NCI-H82 (cell line): ENCODE measurements at places on chromosomes 7 and 10.
A peak's percentile ranks its signal among the peaks of the same experiment; 100 is the strongest.

- no peak for DNase-seq
Measured at GRCh38 chr10:109174526-109174925, 748.8 kb downstream of the XPNPEP1 start.

GRCh38 chr10:1829712-1830111 lies 92.4 kb upstream of the ADARB2 start:
- DNase-seq: no peak

- DNase-seq: no peak
Measured at GRCh38 chr10:113011592-113012374, 61.7 kb downstream of the TCF7L2 start.

GRCh38 chr10:132452216-132452650 lies 55.2 kb downstream of the PWWP2B start:
- no peak for DNase-seq

DNA sequence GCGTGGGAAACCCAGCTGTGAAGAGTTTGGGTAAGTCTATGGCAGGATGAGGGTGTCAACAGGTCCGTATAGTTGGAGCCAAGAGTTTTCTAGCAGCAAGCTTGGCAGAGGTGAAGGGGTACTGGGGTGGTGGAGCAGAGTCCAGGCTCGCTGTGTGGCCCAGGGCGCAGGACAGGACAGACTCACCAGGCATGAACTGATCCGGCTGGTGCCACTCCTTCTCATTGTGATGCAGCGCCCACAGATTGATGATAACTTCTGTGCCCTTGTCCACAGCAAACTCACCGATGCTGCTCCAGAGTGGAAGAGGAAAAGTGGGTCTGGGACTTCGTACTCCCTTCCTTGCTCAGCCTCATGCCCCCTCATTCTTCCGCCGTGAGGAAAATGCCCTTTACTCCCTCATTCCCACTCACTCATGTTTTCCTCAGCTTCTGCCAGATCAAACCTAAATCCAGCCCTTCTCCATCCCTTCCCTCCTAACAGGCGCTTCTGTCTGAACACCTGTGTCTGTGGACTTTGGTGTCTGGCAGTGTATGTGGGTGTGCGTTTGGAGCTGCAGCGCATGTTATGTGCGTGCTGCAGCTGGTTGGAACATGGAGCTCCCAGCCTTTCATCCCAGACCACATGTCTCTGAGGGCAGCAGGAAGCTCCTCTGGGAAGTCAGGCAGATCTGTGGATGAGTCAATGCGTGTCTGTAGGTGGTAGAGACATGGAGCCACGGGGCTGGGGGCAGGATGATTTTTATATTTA lies 5.7 kb downstream of the CYP17A1 start:
- no peak for DNase-seq

GRCh38 chr7:151558575-151558974 lies 38.9 kb upstream of the RHEB start:
- DNase-seq: no peak

DNA sequence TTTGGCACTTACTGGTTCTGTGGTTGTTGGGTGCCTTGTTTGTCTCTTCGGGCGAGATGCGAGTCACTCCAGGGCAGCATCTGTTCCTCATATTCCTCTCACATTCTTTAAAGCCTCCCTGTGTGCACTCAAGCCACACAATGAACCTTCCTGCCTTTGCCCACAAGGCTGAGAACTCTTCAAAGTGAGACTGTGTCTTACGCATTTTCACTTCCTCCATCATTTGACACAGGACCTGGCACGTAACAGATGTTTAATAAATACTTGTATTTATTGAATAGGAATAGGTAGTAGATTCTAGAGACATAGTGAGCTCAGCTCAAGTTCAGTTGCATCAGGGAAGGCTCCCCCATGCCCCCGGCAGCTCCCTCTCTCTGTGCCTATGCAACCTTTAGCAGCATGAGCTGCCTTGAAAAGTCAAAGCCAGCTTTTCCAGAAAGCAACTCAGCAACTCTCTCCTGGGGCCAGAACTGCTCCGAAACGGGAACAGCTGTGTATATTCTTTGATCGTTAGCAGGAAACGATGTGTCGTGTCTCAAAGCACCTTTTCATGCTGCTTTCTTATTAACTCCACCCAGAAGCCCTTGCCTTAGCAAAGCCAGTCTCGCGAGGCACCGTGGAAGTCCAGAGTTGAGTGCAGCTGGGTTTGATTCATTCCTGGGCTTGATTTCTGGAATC lies 97.5 kb downstream of the PFKFB3 start:
- DNase-seq: no peak

- DNase-seq: no peak
Measured at GRCh38 chr10:132356621-132357195, 24.7 kb downstream of the LRRC27 start.

DNA sequence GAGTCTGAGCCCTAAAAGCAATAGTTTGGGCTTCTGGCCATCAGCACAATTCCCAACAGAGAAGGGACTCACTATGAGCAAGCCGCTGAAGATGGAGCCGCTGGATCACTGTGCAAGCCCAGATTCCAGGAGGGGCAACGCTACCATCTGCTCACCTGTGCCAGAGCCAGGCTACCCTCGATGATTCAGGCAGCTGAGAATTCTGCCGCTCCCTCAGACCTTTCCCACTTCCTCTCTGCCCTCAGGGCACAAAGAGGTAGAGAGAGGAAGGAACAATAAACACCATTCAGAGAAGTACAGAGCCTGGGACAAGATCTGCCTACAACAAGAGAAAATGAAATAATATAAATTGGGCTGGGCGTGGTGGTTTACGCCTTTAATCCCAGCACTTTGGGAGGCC lies 98.1 kb downstream of the MYOF start:
- DNase-seq: no peak

DNA sequence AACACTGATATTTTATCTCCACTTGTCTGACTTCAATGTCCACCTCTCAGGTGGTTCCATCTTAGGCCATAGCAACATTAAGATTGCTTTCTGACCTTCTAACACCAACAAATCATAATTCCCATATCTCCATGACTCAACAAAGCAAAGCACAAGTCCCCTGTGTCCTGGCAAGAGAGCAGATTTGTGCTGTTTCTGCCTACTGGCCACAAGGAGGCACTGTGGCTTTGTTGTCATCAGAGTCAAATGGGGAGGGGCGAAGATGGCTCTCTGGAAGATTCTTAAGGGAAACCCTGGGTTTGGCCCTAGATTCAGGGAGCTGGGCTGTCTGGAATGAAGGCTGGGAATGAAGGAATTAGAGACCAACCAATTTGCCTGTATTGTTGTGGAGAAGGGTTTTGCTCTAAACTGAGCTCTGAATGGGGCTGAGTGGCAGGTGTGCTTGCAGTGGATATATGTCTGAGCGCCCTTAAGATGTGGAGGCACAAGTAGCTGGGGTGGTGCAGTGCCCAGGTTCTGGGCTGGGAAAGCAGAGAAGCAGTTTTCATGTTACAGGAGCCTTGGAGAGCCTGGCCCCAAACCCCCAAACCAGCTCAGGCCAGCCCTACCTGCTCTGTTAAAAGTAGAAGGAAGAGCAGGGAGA lies 154.8 kb upstream of the PRSS58 start:
- DNase-seq: peak; percentile 74

DNA sequence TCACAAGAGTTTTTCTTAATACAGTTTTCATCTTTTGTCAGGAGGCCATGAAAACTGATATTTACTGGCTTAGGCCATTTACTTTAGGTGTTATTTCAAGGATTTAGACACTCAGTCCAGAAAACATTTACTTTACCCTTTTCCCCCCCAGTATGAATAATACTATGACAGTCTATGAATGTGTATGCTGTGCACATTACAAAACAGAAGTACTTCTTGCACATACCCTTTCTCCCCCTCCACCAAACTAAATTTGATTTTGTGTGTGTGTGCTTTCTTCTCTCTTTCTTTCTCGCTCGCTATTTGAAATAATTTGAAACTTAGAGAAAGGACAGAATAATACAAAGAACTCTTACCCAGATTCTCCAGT lies 41.3 kb downstream of the RBM33 start:
- no peak for DNase-seq

- peak; percentile 5 for DNase-seq
Measured at GRCh38 chr7:114819616-114820362, 102.1 kb upstream of the MDFIC start.

DNA sequence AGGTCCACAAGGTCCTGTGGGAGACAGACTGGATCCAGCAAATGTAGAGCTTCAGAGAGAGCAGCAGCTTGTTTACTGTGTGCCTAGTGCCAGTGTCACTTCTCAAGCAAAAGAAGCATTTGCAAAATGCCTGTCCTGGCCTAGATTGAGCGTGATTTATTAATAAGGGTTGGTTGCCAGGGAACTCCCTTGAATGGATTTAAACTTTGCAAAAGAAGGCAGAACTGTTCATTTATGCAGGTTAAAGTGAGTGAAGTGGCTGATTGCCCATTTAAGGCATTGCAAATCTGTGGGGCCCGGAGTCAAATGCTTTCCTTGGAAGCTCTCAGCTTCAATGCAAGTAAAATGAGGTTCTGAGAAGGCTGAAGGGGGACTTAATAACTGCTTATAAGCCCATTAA lies 71.3 kb downstream of the CDHR3 start:
- DNase-seq: peak; percentile 82

DNA sequence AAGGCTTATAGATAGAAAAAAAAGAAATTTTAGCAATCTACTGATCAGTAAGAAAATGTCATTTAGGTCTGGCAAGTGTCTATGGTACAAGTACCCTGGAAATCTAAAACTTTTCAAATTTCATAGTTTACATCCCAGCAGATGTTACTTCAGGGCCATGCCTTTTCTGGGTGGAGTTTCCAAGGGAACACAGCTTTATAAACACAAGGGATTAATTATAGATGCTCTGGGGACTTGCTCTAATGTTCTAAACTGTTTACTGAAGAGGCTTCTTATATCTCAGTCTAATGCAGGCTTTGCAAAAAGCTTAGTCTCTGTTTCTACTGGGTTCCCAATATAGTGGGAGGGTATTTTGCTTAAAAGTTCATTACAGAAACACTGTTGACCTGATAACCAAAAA lies 3.1 kb downstream of the CD36 start:
- DNase-seq: peak; percentile 60

GRCh38 chr7:100153708-100154535 lies 4.6 kb downstream of the TRAPPC14 start:
- no peak for DNase-seq

GRCh38 chr7:83077328-83077727 lies 85.4 kb downstream of the PCLO start:
- DNase-seq: no peak
